Frontal cortex (tissue), 4 donors: ENCODE measurements at places on chromosomes 2 and 18. TPM values are rescaled to one million over a fixed set of nuclear protein-coding genes. Genes with fewer than 3 reads are reported as not detected.

DNA sequence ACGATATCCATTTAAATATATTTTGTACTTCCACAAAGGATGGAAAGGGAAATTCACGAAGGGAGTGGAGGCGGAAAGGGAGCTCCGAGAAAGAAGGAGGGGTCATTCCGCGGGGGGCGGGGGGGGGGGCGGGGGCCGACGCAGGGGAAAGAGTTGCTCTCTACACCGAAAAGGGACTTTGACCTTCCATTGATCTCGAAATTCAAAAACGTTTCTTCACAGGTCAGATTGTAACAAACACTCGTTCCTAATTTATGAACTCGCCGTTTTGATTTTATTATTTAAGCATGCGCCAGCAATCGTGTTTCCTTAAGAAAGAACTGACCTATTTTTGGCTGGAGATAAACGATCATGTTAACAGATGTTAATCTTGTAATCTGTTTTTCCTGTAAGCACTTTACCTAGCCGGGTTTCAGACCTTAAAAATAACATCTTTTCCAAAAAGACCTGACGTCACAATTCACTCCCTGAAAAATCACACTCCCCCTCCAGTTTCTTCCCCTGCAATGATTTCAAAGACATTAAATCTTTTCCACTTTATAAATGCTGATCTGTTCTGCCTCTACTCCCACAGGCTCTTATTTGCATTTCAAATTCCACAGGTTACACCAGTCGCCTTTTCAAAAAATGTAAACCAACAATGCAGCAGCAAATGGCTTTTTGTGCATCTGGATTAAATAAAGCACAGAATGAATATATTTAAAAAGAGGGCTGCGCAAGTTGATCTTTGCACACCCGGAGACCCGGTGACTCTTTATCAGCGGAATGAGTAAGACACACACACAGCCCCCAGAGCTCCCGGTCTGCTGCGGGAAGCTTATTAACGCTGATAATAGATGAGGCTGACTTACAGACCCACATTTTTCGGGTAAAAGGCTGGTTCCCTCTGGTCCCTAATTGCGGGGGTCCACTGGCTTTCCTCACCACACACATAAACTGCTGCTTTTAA is 1.6 kb downstream of the ZNF516 start:
- DNase-seq, result no peak

- DNase-seq, result no peak
These were observed 20.2 kb downstream of the LGALSL start for GRCh38 chr2:64474121-64474571.

CTAGE1 gene
- not detected for total RNA-seq

DNA sequence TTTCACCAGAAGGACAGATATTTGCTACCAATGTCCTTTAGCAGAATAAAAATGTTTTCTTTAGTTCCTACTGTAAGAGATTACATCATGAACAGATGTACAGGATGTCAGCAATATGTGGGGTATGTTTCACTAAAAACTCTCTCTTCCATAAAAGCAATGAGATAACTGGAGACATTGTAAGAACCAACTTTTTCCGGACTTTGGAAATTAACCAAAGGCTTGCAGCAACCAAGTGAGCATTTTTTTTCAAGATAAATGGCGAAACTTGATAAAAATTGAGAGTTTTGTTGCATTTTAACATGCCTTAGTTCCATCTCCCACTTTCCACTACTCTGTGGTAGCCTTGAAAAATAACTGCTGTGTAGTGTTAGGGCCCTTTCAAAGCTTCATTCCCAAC is 429.8 kb upstream of the CDH2 start:
- no peak for DNase-seq

- no peak for DNase-seq
These were observed 39.0 kb downstream of the MYO3B start for GRCh38 chr2:170216981-170217380.

- no peak for DNase-seq
These were observed 832.4 kb upstream of the CDH2 start for GRCh38 chr18:29009250-29009803.

GRCh38 chr2:168060986-168061750 is 186.2 kb downstream of the STK39 start:
- no peak for DNase-seq

- no peak for DNase-seq
These were observed 59.0 kb downstream of the BARD1 start for GRCh38 chr2:214750529-214750928.

DNA sequence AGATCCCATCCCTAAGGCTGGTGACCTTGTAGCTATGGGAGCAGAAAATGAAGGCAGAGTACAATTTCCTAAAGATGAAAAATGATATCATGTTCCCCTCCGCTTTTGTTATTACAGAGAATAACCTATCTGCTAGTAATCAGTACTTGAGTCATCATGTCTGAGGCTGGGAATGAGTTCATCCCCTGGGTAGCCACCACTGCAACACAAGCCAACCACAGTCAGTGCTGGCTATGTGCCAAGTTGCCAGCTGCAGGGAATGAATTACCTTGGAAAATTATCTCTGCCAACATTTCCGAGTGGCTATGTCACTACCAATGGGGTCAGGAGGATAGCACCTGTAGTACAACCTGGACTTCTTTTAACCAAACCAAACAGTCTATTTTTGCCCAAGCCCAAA is 1094.7 kb upstream of the DDX18 start:
- DNase-seq, result no peak

GRCh38 chr2:82538590-82539279 is 1920.3 kb downstream of the SUCLG1 start:
- DNase-seq, result no peak

GRCh38 chr2:226915846-226916360 is 80.0 kb downstream of the RHBDD1 start:
- DNase-seq, result no peak

DNA sequence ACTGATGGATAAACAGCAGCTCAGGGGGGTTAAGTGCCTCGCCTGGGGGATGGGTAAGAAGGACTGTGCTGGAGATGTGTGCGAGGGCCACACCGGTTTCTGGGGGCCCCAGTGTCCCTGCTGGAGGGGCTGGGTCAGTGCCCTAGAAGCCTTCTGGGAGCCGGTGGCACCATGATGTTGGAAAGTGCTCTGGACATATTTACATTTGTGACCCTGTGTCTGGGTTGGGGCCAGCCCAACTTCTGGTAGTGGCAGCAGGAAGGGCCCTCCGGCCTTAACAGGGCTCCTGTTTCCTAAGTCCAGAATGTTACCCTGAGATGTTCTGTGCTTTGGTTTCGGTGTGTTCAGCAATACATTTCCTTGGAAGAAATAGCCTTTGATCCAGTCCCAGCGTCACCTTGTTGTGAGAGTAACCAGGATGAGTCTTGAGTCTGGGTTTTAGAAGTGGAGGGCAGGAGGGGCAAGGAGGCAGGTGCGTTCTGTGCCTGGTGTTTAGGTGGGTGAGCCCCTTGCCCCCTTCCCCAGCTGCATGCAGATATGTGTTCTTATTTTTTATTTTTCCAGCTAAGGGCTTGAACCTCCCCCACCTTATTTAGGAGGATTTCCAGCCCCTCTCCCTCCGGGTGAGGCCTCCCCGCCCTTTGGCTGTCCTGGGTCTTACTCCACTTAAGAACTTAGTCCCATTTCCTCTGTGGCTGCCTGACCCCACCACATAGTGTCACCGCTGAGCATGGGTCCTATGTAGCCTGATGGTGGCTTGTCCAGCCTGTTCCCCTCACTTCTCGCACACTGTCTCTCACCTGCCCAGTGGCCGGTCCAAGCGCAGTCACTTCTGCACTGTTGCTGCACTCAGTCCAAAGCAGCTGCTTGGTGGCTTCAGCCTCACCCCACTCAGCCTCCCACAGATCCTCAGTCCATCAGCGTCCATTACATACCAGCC is 132.7 kb upstream of the HS6ST1 start:
- no peak for DNase-seq

DNA sequence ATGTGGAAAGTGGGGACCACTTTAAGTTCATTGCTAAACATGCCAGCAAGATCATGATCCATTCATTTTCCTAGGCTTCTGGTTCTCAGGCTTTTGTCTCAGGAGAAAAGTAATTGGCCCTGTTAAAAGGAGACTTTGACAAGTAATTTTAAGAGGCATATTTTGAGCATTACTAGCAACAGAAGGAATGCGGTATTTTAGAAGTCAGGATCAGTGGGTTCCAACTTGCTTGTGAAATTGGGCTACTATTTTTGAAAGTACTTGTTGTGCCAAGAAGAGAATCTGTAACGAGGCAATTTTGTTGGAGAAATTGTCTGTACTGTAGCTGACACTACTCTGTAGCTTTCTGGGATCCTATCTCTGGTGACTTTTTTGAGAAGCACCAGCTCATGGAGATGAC is 59.4 kb downstream of the CERS6 start:
- no peak for DNase-seq

DNA sequence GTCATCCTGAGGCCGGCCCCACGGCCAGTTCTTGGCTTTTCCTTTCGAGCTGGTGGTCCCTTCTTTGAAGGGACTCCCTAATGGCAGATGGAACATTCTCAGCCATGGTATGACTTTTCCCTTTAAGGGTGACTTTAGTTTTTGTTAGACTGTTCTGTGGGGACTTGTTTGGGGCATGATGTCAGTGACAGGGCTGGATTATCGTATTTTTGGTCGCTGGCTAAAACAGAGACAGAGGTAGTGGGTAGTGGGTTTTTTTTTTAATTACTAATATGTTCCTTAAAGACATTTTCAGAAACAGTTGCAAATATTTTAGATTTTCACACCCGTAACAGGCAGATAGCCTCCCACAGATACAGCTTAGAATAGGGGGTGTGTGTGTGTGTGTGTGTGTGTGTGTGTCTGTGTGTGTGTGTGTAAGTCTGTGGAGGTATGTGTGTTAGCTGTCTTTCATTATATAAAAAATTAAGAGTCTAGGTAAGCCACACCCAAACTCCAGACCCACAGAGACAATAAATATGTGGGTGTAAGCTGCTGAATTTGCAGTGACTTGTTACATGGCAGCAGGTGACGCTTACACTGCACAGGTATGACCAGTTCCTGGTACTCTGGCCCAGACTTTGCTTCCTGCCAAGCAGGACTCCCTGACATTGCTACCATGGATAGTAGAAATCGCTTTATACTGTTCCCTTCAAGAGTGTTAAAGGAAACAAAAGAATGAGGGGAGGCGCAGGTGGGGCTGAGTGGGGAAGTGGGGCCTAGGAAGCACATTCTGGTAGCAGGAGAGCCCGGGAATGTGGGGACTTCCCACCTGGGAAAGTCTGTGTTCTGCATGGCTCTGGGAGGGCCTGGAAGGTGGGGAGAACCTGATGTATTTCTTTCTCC is 20.9 kb downstream of the NCK2 start:
- DNase-seq, result no peak

- DNase-seq, result no peak
These were observed 345.1 kb downstream of the CYP26B1 start for GRCh38 chr2:71802556-71802955.

DNA sequence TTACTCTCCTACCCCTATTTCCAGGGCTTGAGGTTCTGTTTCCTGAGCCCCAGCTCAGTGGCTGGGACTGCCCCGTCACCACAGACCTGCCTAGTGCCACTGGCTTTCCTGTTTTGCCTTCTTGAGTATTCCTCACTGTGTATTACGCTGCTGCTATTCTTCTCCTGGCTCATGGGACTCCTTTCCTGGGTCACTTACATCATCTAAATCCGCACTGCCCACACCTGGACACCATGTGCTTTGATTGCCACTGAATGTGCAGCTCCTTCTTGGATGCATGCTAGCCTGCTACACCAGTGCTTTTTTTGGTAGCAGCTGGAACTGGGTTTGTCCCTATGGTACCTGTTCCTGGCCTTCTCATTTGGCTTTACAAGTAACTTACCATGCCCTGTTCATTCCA is 96.6 kb upstream of the PTPRM start:
- DNase-seq, result no peak

SCN1A gene
- 15.1 TPM for total RNA-seq

CIB4 gene
- not detected for total RNA-seq

ARL5A gene
- total RNA-seq, result 64.8 TPM

SGPP2 gene
- 0.82 TPM for total RNA-seq

GRCh38 chr2:206873423-206873822 is 65.9 kb upstream of the CPO start:
- no peak for DNase-seq

RIT2 gene
- 29.3 TPM for total RNA-seq

DCDC2C gene
- total RNA-seq, result 1.2 TPM

GRCh38 chr2:133843091-133843490 is 274.8 kb upstream of the NCKAP5 start:
- DNase-seq, result no peak

PELI1 gene
- 79.5 TPM for total RNA-seq

GRCh38 chr2:54589340-54590215 is 133.5 kb downstream of the SPTBN1 start:
- no peak for DNase-seq

GRCh38 chr2:186187854-186188253 is 298.2 kb upstream of the ZC3H15 start:
- no peak for DNase-seq

DNA sequence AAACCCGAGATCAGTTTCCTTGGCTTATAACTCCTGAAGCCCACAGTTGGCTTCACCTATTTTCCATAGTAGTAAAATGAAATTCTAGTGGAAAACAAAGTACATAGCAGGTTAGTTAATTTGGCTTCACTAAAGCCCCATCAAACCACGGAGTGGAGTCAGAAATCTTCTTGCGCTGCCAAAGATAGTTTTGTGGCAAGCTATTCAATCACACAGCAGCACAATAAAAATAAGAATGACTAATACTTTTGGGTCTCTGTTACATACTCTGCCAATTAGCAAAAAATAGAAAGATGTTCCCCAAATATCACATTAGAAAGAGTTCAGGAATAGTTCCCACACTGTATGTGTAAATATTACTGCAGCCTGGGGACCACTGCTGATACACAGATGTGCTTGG is 175.2 kb upstream of the NOL4 start:
- no peak for DNase-seq

- DNase-seq, result no peak
These were observed 26.6 kb downstream of the RASGRP3 start for GRCh38 chr2:33503002-33503401.

IKZF2 gene
- total RNA-seq, result 11.0 TPM

WDR35 gene
- 25.7 TPM for total RNA-seq

- DNase-seq, result no peak
These were observed 231.9 kb upstream of the RAB6C start for GRCh38 chr2:129747500-129748125.

CPS1 gene
- 2.9 TPM for total RNA-seq

DNA sequence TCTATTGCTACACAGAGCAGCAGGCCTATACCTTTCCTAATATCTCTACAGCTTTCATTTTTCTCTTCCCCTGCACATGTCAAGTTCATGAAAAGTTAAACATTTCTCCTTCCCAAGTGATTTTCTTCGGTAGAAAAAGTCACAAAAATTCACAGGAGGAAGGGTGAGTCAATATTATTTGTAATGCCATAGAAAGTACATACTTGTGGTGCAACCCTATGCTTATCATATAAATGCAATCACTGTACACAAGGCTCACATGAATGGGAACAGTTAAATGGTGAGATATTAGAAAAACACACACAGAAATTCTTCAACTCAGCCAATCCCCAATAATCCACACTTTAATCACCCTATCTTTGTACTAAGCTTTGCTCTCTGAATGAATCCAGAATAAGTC is 651.6 kb downstream of the LRRTM4 start:
- DNase-seq, result no peak

REG1B gene
- not detected for total RNA-seq

GRCh38 chr2:2613279-2614199 is 282.5 kb upstream of the MYT1L start:
- peak; percentile 57 for DNase-seq

INO80D gene
- total RNA-seq, result 16.3 TPM

SIX3 gene
- 1.2 TPM for total RNA-seq

- DNase-seq, result no peak
These were observed 2.7 kb downstream of the ZNF532 start for GRCh38 chr18:58867281-58867961.

GRCh38 chr18:59008302-59008974 is 131.2 kb upstream of the SEC11C start:
- DNase-seq, result no peak
